ENCODE measurements at places on chromosomes 13 and 19.

DNA sequence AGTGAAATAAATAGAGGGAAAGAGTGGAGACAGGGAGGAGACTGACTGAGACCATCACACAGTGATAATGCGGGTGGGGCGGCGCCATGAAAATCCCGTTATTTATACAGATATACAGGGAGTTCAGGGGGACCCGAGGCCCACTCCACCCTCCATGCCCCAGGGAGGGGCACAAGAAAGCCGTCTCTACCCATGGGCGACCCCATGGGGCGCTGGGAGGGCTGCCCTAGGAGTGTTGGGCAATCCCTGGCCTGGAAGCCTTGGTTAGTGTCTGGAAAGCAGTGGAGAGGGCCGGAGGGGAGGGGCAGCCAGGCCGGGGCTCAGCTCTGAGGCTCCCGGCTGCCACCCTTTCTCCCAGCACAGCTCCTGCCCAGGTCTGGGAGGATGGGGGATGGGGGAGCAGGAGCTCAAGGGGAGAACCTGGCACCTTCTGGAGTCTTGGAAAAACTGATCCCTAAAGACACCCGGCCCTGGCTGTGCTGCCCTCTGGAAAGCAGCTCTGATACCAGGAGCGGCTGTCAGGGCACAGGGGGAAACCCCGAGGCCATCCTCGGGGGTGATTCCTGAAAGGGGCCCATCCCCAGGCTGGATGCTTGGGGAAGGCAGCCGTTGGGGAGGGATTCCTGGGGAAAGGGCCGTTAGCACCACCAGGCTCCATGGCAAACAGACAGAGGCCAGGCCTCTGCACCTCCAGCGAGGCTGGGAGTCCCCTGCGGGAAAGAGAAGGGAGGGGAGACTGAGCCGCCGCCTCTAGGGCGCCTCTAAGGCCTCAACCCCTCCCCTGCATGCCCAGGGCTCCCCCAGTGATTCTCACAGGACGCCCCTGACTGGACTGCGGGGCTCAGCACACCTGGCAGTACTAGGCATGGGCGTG, 3.0 kb upstream of the PRKD2 start:
- DNase-seq: no peak

DNA sequence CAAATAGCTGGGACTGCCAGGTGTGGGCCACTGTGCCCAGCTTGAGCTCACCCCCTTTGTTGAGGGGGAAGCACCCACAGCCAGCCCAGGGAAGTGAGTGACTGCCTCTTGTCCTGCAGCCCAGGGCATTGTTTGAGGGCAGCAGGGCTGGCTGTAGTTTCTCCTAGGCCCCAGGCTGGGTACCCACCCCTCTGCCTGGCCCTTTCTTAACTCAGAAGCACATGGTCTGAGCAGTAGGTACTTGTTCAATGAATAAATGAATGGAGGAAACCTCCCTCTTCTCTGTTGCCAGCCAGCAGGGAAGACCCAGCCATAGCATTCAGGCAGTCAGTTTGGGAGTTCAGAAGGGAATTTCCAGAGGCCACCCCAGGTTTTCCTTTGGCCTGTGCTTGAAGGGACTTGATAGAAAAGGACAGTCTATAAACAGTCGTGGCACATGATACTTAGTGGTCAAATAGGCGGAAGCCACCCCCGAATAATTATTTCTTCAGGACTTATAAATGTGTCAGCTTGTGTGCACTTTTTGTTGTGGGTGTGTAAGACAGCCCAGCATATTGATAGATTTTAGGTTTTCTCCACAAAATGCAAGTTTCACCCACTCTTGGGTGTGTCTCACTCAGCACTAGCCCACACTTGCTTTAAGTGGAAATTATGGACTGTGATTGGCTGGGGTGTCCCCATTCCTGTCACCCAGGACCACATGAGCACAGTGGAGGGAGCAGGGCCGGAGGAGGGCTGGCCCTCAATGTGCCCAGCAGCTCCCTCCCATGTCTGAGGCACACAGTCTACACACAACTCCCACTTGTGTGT, 33.1 kb downstream of the GATAD2A start:
- DNase-seq: no peak

DNA sequence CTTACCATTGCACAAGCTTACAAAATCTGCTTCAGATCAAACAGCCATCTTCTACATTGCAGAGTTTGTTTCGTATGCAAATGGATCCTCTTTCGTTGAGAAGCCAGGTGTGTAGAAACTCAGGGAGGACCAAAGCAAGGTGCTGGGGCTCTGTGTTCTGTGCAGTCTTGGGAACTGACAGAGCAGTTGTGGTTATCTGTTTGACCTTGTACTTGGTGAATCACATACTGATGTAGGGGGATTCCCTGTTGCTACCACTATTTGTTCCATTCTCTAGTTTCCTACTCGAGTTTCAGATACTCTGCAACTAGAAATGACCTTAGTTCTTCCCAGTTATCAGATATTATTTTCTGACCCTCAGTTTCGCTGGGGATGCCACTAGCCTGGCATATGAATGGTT, 95.2 kb upstream of the CLDN10 start:
- peak; percentile 11 for DNase-seq

- no peak for DNase-seq
Observed at GRCh38 chr19:42069619-42070351, at the start of gene GRIK5. Gene GRIK5, minus strand, starts transcription at chr19:42070206. Its CDS starts 4,436 bp downstream, at chr19:42065770.

GRCh38 chr19:21052902-21053301, 29.1 kb upstream of the ZNF714 start:
- no peak for DNase-seq

GRCh38 chr19:41584931-41585330, 9.0 kb downstream of the CEACAM21 start:
- no peak for DNase-seq

DNA sequence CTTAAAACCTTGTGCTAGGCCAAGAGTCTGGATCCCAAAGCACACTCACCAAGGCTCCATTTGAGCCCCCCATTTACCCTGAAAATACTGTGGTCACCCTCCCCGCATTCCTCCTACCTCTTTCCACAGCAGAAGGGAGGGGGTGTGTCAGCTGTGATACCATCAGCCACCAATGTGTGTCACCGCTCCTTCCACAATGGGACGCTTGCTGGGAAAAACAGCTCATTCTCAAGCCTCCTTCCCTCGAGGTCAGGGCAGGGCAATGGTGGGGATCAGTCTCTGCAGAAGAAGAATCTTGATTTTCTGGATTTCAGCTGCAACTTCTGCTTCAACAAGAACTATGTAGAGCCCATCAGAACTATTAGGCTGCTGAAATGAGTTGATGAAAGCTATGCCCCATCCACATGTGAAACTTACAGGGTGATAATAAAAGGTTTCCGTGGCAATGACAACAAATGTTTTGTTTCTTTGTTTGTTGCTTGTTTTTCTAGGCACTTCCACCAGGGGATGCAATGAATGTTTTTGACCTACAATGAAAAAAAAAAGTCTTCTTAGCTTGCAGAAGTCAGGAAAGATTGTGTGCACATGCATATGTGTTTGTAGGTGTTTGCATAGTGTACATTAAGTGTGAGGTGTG, 26.4 kb upstream of the ZNF507 start:
- DNase-seq: peak; percentile 23

- no peak for DNase-seq
Observed at GRCh38 chr13:113157929-113158747, at the start of gene PROZ. Gene PROZ, plus strand, starts transcription at chr13:113158648. Its CDS starts 13 bp downstream, at chr13:113158661.

- DNase-seq: no peak
Observed at GRCh38 chr19:48216933-48217332, 38.8 kb downstream of the CARD8 start.

DNA sequence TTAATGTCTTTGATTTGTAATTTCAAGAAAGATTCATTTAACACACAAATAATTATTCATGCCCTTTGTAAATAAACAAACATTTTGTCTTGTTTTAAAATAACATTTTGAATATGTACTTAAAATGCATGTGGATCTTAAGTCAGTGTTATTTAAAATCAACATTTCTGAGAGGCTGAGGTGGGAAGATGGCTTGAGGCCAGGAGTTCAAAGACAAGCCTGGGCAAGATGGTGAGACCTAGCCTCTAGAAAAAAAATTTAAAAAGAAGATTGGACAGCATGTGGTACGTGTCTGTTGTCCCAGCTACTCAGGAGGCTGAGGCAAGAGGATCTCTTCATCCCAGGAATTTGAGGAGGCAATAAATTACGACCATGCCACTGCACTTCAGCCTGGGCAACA, 1268.2 kb downstream of the SLITRK1 start:
- DNase-seq: no peak

GRCh38 chr13:107534548-107534947, 680.8 kb downstream of the LIG4 start:
- DNase-seq: no peak

DNA sequence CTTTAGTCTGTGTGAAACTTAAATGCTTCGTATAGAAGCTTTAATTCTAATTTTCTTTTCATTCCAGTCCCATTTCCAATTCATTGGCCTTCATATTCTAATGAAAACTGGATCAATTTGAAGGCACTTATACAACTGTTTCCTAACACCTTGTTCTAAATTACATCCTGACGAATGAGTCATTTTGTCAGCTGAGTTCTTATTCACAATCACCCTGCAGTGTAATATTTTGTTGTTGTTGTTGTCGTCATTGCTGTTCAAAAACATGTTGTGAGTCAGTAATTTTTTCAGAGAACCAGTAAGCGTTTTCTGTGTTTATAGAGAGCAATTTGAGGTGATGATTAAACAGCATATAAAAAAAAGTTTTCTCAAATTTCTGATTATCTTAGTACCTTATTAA, 290.0 kb downstream of the PCDH9 start:
- no peak for DNase-seq

DNA sequence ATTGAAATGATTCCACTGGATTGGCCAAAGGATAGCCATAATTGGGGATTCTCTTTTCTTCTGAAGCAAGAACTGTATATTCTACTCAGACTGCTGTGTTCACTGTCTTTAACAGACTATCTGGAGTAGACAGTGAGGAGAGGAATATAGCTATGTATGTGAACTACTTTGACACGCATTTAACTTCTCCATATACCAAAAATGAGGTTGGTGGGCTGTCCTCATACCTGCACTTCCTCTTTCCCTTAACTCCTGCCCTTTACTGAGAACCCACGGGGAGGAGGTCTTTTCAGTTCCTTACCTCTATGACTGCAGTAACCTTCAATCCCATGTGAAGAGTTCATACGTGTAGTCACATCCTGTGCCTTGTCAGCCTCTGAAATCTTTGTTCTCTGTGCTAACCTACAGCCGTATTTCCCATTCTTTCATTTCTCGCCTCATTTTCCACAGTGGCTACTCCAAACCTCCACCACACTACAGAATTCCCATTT, 305.8 kb downstream of the MTUS2 start:
- no peak for DNase-seq

DNA sequence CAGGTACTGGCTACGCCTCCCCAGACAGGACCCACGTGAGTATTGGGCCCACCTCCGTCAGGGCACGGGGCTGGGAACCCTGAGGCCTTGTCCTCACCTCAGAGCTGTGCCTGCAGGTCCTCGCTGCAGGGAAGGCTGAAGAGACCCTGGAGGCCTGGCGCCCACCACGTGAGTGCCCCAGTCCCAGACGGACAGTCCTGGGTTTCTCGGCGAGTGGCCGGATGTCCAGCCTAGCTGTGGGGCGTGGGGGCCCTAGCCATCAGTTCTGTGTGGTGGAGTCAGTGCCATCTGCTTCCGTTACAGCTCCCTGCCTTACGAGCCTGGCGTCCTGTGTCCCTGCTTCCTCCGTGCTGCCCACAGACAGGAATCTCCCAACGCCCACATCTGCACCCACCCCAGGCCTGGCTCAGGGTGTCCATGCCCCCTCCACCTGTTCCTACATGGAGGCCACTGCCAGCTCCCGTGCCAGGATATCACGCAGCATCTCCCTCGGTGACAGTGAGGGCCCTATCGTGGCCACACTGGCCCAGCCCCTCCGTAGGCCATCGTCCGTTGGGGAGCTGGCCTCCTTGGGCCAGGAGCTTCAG, 7.8 kb upstream of the OVOL3 start:
- DNase-seq: no peak

- DNase-seq: no peak
Observed at GRCh38 chr19:32308431-32309077, 36.9 kb upstream of the ZNF507 start.

DNA sequence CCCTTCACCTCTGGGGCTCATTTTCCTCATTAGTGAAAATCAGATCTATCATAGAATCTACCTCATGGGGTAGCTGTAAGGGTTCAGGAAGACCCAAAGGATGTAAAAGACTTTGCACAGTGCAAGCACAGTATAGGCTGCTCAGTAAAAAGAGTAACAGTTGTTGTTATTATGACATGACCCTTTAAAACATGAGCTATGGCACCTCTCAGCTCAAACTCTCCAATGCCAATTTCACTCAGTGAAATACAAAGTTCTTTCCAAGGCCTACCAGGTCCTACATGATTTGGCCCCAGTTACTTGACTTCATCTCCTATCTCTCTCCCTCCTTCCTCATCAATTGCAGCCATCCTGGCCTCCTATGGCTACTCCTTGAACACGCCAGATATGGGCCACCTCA, 4.9 kb downstream of the SMG9 start:
- DNase-seq: no peak

- peak; percentile 32 for DNase-seq
Observed at GRCh38 chr19:36060430-36060829, 5.7 kb downstream of the WDR62 start.

DNA sequence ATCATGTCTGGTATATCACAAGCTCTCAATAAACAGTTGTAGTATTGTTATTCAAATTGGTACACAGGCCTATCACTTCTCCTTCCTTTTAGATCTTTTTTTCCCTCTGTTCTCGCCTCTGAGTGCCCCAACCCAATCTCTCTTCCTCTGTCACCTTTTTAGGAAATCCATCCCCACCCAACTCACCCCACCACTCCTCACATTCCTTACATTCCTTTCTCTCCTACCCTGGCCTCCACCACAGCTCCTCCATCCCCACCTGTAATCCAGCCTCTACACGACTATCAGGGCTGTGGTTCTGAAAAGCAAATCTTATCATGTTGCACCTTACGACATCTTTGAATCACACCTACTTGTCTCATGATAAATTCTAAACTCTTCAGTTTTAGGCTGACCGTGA, 545.4 kb upstream of the GPC6 start:
- DNase-seq: no peak

GRCh38 chr13:82739881-82740280, 1142.4 kb downstream of the SLITRK1 start:
- DNase-seq: no peak

- no peak for DNase-seq
Observed at GRCh38 chr13:104683789-104684188, 1617.6 kb upstream of the SLC10A2 start.

GRCh38 chr13:113337556-113337955, 26.4 kb downstream of the GRTP1 start:
- no peak for DNase-seq

GRCh38 chr19:2507109-2507508, 31.2 kb downstream of the GADD45B start:
- peak; percentile 20 for DNase-seq

DNA sequence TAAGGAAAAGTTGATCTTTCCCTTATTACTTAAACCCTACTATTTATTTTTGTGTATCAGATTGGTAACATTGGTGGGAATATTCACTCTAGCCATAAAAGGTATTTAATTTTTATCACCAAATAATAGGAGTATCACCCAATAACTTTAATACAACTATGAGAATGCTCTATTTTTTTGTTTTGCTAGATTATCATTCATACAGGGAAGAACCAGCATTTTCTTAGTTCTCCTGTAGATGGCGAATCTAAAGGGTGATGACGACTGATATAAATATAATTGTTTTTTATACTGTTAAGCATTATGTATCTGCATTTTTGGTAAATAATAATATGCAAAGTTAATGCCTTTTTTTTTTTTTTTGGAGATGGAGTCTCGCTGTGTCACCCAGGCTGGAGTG, 7.9 kb upstream of the FRY start:
- DNase-seq: no peak
